Midbrain (tissue), 1 donor: ENCODE measurements at places on chromosomes 1 and 21.

DNA sequence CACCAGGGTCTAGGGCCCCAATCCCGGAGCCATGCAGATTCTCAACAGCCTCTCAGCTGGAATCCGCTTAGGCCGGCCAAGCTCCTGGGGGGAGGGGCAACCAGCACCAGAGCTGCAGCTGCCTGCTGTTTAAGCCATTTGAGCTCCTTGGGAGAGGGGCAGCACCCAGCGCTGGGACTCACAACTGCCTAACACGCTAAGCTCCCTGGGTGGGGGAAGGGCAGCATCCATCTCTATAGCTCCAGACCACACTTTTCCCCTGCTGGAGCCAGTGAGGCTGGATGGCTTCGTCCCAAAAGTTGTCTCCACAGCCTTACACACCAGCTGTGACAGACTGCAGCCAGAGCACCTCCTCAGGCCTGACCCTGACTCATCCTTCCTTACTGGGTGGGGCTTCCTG, 6.9 kb upstream of the PTGFR start:
- no peak for DNase-seq

DNA sequence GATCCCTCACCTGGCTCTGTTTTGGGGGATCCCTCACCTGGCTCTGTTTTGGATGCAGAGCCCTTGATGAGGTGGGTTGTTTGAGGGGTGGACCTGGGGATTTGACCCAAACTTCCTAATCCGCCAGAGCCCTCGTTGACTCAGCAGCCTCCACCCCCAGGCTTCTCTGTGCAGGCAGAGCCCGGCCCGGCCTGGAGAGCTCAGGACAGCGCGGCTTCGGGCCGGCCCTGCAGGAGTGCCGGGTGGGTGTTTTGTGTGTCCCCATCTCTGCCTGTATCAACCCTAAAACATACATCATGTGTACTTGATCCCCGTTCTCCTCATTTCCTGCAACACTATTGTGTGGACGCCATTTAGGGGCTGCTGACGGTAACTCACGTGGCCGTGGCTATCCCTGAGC, 124.2 kb downstream of the SIK1 start:
- DNase-seq, result no peak

- DNase-seq, result peak; percentile 70
Observed at GRCh38 chr1:109490029-109490933, 3.6 kb upstream of the CYB561D1 start.

DNA sequence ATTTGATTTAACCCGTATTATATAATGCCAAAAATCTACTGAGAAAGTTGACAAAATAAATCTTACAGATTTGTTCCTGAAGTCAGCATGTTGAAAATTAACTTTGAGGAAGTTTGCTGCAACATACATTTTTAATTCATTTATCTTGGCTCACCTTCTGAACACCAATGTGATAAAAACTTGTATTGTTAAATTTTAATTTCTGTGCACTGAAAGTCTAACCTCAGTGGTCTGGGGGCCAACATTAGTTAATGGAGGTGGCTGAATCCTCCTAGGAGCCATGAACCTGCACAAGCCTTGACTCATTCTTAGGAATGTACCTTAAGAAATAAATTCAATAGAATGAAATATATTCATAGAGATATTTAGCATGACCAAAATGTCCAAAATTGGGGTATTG, 95.3 kb downstream of the ADSS2 start:
- no peak for DNase-seq

DNA sequence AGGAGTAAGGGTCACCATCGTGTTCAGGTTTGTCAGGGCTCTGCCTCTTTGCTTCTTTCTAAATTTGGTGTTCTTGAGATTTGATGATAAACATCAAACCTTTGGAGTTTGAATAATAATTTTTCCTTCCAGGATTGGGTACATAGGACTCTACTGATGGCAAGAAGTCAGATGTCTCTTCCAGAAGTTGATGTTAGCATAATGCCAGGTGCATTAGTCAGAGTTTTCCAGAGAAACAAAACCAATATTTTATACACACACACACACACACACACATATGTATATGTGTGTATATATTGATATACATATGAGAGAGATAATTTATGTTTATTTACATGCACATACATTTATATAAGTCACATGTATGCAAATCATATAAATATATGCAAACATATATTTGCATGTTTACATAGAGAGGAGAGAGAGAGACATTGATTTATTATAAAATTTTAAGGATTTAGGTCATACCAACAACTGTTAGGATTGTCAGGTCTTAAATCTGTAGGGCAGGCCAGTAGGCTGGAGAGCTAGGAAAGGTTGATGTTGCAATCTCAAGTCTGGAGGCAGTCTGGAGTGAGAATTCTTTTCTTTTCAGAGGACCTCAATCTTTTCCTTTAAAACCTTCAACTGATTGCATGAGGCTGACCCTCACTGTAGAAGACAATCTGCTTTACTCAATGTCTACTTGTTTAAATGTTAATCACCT, 199.2 kb downstream of the HLX start:
- DNase-seq, result no peak

DNA sequence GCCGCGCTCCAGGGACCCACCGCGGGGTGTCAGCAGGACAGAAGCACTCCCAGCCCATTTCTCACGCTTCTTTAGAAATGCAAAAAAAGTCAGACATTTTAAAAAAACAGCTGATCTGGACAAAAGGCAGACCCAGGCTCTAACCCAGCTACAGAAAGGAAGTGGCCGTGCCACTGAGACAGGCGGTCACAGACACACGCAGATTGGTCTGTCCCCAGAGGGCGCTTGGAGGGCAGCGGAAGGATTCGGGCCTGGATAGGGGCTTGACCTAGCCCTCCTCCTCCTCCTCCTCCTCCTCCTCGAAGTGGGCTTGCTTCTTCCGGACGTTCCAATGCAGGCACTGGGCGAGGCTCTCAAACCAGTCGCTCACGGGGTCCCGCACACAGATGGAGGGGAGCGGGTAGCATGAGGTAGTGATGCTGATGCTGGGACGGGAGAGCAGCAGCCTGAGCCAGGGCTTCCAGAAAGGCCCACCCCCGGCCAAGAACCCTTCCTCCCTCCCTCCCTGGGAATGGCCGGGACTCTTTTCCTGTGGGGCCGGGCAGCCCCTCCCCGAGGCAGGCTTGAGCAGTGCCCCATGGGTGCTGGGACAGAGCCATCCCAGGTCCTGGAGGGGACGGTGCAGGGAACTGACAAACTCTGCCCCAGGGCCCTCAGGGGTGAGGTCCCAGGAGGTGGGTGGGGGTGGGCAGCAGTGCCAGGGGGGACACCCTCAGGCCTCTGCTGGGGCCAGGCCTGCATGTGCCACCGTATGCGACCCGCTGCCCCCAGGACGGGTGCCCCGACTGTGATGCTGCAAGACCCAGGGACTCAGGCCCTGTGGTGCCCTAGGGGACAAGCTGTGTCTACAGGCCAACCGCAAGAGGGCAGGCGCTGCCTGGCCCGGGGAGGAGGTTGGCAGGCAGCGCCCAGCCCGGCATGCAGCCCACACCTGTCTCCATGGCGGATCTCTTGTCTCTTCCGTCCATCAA, 25.3 kb downstream of the NADK start:
- DNase-seq, result no peak

DNA sequence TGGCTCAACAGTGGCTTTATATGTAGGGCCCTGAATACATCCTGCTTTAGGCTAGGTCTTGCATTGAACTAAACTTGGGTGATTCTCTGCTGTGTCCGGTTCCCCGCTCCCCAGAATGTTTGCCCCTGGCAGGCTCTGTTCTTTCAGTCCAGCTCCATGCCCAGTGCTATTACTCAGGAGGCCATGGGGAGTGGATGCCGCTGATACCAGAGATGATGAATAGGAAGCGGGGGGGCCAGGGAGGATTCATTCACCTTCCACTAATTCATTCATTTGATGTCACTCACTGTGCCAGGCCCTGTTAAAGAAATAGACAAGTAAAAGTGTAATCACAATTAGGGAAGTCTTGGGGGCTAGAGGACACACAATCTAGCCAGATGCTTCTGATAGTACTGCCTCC, 83.8 kb downstream of the TMEM53 start:
- no peak for DNase-seq

- no peak for DNase-seq
Observed at GRCh38 chr1:13643017-13643416, 57.0 kb upstream of the PRDM2 start.

DNA sequence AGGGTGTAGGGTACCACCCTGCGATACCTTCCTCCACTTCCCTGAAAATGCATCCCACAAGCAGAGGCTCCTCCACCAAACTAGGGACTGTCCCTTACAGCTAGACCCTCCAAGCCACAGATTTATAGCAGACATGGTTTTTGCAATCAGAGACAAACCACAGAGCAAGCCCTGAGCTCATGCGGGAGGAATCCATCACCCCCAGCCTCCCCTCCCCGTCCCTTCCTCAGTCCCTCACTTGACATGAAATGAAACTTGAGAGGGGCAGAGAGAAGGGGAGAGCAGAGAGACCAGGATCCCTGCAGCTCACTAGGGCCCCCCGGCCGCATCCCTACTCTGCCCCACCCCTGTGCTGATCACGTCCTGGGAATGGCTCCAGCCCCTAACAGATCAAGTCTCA, 94.9 kb downstream of the MRPL37 start:
- no peak for DNase-seq

DNA sequence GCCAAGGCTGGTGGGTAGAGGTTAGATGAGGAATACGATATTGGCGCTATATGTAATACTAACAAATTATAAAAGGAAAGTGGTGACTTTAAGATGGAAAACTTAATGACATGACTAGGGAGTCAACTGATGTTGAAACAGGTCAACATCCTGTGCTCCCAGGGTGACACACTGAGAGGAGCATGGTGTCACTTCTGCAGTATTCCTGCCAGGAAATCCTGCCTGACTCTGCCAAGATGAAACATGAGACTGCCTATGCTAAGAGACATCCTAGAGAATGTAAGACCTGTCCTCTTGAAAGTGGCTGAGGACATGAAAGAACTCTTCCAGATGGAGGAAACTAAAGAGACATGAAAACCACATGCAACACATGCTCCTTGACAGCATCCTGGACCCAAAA, 65.0 kb upstream of the KCND3 start:
- DNase-seq, result no peak

DNA sequence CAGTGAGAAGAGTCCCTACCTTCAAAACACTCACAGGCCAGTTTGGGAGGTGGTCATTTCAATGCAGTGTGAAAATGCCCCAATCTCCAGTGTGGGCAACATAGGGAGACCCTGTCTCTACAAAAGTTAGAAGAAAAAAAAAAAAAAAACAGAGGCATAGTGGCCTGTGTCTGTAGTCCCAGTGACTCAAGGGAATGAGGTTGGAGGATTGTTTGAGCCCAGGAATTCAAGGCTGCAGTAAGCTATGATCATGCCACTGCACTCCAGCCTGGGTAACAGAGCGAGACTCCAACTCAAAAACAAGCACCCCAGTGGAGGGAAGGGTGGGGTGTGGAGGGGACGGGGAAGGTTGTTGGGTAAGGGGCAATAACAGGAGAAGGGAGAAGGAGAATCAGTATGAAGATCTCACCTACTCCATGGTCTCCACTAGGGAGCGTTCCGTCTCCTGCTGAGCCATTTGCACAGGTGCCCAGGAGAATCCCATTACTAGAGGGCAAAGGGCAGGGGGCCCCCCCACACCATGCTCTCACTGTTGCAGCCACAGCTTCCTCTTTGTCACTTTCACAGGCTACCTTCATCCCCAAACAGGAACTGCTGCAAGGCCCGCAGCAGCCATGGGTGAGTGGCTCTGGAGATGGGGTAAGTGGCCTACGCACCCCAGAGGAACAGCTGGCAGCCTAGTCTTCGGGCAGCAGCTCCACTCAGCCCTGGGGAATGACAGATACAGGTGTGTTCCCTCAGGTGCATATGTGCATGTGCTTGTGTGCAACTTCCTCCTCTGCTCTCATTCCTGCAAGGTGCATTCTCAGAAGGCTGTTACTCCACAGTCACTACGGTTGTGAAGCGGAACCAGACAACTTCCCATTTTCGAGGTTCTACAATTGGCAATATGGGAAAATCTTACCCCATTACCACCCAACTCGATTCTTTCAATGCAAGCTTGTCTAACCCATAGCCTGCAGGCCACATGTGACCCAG, 87.9 kb upstream of the LYST start:
- DNase-seq, result no peak

DNA sequence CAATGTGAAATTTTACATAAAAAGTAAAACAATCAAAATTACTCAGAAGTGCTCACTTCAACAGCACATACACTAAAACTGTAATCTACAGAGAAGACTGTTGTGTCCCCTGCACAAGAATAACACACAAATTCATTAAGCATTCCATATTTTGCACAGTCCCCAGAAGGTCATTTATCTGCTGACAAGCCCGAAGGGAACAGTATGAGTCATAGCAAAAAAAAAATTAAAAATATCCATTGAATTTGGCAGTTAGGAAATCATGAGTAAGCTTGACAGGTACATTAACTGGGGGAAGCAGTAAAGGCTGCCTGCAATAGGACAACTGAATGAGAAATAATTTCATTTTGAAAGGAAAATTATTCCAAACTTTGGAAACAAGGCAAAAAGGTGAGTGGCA, 3.3 kb upstream of the CACYBP start:
- no peak for DNase-seq

DNA sequence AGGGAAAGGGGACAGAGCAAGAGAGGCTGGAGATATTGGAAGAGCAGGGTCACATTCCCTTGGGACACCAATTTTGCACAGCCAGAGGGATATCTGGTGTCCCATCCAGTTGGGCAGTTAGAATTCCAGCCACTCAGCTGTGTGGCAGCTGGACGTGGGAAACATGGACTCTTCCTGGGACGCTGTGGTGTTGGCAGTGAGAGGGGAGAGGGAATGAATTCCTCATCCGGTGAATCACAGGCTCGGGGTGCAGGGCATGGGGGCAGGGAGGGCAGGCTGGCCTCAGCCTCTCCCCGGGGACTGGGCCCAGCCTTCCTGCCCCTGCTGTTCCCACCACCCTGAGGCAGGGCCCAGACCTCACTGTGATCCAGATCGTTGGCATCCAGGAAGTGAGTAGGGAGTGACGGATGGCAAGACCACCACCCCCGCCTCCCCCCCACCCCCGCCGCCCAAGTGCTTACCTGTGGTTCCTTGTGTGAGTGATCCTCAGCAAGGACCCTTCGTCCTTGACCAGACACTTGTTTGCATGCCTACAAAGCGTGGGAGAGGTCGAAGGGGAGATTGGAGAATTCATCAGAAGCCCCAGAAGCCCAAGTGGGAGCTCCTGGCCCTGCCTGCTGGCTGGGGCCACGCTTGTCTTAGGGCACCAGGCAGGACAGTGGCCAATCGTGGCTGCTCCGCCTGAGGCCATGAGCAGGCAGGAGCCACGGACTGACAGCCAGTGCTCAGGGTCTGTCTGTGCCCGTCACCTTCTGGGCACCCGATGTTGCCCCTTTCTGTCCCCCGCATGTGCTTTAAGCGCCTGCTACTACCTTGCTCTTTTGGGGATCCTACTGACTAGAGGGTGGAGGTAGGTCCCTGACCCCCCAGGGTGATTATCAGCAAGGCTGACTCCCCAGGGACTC, 8.7 kb downstream of the WNT3A start:
- no peak for DNase-seq

- no peak for DNase-seq
Observed at GRCh38 chr1:107439567-107439966, 298.7 kb downstream of the NTNG1 start.
